Right lung (tissue), 10 donors: ENCODE measurements at places on chromosomes 13 and 19.

DNA sequence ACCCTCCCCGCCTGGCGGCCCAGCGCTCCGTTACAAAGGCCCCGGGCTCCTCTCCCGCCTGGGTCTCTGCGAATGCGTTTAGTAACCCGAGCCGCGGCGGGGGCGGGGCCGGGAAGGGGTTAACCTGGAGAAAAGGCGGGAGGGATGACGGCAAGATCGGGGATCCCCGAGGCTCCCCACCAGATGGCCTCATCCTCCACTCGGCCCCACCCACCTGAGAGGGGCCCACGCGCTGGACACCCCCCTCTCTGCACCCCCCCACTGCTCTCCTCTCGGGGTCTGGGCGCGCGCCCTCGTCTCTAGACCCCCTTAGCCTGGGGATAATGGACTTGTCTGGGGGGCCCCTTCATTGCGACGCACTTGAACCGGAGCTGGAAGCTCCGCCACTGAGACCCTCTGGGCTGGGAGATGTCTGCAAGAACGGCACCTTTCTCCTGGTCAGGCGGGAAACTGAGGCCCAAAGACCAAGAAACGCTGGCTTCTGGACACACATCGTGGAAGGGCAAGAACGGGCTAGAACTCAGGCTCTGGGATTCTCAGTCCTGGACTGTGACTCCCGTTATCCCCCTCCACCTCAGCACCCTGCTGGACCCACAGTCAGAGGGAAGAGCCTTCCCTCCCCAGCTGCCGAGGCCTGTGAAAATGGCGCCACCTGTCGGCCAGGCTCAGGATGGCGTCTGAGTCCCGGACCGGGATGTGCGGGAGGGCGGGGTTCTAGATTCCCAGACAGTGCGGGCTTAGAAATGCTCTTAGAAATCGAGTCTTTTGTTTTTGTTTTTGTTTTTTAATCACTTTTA lies 2.9 kb upstream of the LTBP4 start:
- DNase-seq, result peak; percentile 87

DNA sequence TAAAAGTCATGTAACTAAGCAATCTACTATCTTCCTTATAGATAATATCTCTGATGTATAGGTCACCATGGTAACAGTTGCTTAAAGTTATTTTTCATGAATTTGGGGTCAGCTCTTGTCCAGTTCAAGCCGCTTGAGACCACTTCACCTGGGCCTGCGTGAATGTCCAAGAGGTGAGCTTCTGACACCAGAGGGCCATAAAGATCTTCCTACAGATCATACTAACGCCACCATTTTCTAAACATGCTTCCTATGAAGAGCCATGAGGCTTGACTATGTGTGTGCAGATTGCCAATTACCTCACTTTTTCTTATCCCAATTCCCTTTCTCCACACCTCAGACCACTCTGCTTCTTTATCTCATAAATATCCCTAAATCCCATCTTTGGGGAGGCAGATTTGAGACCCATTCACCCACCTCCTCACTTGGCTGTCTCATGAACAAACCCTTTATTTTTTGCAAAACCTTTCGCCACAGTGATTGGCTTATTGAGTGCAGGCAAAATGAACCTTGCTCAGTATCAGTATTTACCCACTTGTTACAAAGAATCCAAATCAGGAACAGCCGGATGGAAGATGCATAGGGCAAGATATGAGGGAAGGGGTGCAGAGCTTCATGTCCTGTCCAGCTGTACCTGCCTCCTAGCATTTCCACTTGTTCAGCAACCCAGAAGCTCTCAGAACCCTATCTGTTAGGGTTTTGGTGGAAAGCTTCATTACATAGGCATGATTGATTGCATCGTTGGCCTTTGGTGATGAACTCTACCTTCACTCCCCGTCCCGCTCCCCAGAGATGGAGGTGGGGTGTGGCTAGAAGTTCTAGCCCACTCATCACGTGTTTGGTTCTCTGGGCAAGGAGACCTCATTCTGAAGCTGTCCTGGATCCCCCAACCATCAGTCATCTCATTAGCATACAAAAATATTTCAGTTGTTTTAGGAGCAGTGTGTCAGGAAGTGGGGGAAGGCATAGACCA lies 34.2 kb downstream of the FAM187B start:
- DNase-seq, result no peak

DNA sequence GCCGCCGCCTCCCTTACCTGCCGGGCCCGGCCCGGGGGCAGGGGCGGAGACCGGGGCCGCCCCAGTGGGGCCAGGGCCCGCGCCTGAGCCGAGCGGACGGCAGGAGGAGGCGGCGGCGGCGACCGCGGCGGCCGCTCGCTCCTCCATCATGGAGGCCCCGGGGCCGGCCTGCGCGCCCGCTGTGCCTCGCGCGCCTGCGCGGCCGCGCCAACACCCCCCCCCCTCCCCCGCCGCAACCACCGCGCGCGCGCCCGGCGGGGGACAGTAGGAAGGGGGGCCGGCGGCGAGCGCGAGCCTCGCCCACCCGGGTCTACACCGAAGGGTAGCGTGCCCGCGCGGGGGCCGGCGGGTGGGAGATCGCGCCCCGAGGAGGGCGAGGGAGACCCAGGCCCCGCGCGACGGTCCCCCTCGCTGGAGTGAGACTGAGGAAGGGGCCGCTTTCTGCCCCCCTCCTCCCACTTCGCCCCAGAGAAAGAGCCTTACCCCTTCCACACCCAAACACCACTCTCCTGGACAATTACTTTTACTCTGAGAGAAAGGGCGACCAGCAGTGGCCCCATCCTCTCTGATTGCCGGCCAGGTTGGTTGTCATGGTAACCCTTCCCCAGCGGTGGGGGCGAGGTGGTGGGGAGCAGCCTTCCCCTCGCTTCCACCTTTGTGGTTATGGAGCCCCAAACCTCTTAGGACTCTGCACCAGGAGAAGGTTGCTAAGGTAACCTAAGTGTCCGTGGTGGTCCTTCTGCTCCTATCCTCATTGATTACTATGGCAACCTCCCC lies at the start of gene STRN4:
STRN4 (minus strand) TSS at position 170 of the 777 bp plus-strand sequence; CDS start at position 150, 20 bp downstream.
- no peak for DNase-seq

- peak; percentile 83 for DNase-seq
These were observed 5.1 kb downstream of the DOT1L start for GRCh38 chr19:2168619-2169424.

DNA sequence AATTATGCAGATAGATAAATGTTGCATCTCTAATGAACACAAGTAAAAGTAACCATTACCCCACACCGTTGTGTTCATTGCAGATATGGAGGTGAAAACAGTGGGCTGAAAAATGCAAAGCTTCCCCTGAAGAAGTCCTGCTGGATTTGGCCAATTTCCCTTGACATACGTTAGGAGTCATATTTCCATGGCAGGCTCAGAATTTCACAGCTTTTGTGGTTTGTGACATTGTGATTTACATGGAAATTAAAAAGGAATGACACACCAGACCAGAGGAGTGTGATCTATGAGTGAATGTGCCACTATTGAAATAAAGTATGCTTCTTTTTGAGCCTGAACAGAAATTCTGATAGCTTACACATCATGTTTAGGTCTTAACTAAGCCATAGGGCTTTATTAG lies 221.1 kb upstream of the TMTC4 start:
- DNase-seq, result no peak

GRCh38 chr13:99215184-99215830 lies 14.7 kb downstream of the UBAC2 start:
- DNase-seq, result no peak
